A549 treated with RU486 at 1 μM for 4 hours (cell line): ENCODE measurements at places on chromosomes 2 and 18. TPM values are rescaled to one million over a fixed set of nuclear protein-coding genes. Genes with fewer than 3 reads are reported as not detected.

The TMEM163 gene
- 0.13 to 0.19 TPM in 2 of 5 replicates, not detected in the others for total RNA-seq

The DES gene
- 0.05 to 0.24 TPM (median 0.13 TPM) in 3 of 5 replicates, not detected in the others for total RNA-seq

The PLEKHH2 gene
- total RNA-seq: 0.73 to 1.1 TPM (median 1.1 TPM) in 5 replicates

The DPP10 gene
- not detected in 5 replicates for total RNA-seq

The RIT2 gene
- total RNA-seq: not detected in 5 replicates

The ASPRV1 gene
- total RNA-seq: 0.17 to 0.29 TPM (median 0.23 TPM) in 5 replicates

The HAAO gene
- not detected in 5 replicates for total RNA-seq

The MC4R gene
- not detected in 5 replicates for total RNA-seq

The TEX44 gene
- total RNA-seq: not detected in 5 replicates

The C2orf72 gene
- total RNA-seq: 5.6 to 9.3 TPM (median 5.6 TPM) in 5 replicates

The ZNF513 gene
- 9.6 to 15.2 TPM (median 13.8 TPM) in 5 replicates for total RNA-seq

The TDRD15 gene
- not detected in 5 replicates for total RNA-seq

The LYPD6B gene
- not detected in 5 replicates for total RNA-seq

The ABCG8 gene
- not detected in 5 replicates for total RNA-seq

The SNORC gene
- 5.3 to 15.8 TPM (median 9.8 TPM) in 5 replicates for total RNA-seq

The C2orf80 gene
- total RNA-seq: not detected in 5 replicates

The CDKL4 gene
- not detected in 5 replicates for total RNA-seq

The MCM6 gene
- 49.1 to 58.0 TPM (median 53.8 TPM) in 5 replicates for total RNA-seq

The ADGRF3 gene
- total RNA-seq: 0.10 to 0.22 TPM (median 0.17 TPM) in 3 of 5 replicates, not detected in the others

The TCF23 gene
- not detected in 5 replicates for total RNA-seq

The EVX2 gene
- total RNA-seq: 0.02 TPM in 1 of 5 replicates, not detected in the others

The CCDC74A gene
- total RNA-seq: 11.8 to 18.8 TPM (median 16.0 TPM) in 5 replicates

The RAB27B gene
- total RNA-seq: 11.8 to 14.5 TPM (median 12.8 TPM) in 5 replicates

The ITPRID2 gene
- total RNA-seq: 46.2 to 72.1 TPM (median 63.7 TPM) in 5 replicates

The RTP5 gene
- total RNA-seq: not detected in 5 replicates

The MC2R gene
- not detected in 5 replicates for total RNA-seq

The IGFBP2 gene
- 57.2 to 86.8 TPM (median 77.3 TPM) in 5 replicates for total RNA-seq

The DOK6 gene
- not detected in 5 replicates for total RNA-seq

The ANKRD30BL gene
- total RNA-seq: not detected in 5 replicates

The SLC8A1 gene
- total RNA-seq: 0.24 to 0.58 TPM (median 0.50 TPM) in 5 replicates

The DUSP2 gene
- 0.14 to 0.85 TPM (median 0.51 TPM) in 5 replicates for total RNA-seq

The CCDC121 gene
- 2.4 to 4.2 TPM (median 3.2 TPM) in 5 replicates for total RNA-seq

The CFAP210 gene
- total RNA-seq: 0.30 to 0.64 TPM (median 0.37 TPM) in 5 replicates

The IRS1 gene
- 11.5 to 17.3 TPM (median 15.6 TPM) in 5 replicates for total RNA-seq

The CFAP65 gene
- total RNA-seq: 0.05 to 0.32 TPM (median 0.16 TPM) in 5 replicates

The CBLN2 gene
- 0.05 to 0.28 TPM (median 0.07 TPM) in 3 of 5 replicates, not detected in the others for total RNA-seq

The DAW1 gene
- 2.0 to 2.9 TPM (median 2.3 TPM) in 5 replicates for total RNA-seq

The ATAD2B gene
- total RNA-seq: 5.4 to 7.5 TPM (median 7.2 TPM) in 5 replicates

The LHCGR gene
- total RNA-seq: not detected in 5 replicates

The CNDP1 gene
- not detected in 5 replicates for total RNA-seq

The FOXD4L1 gene
- total RNA-seq: 0.21 to 0.58 TPM (median 0.28 TPM) in 5 replicates

The POMC gene
- not detected in 5 replicates for total RNA-seq

The ADCYAP1 gene
- total RNA-seq: not detected in 5 replicates

The GKN1 gene
- 0.34 to 1.2 TPM (median 0.54 TPM) in 5 replicates for total RNA-seq

The IGFBP5 gene
- 0.14 to 0.32 TPM (median 0.29 TPM) in 5 replicates for total RNA-seq

The CPO gene
- not detected in 5 replicates for total RNA-seq
